ENCODE measurements at places on chromosomes 13 and 19.
A peak's percentile ranks its signal among the peaks of the same experiment; 100 is the strongest.

DNA sequence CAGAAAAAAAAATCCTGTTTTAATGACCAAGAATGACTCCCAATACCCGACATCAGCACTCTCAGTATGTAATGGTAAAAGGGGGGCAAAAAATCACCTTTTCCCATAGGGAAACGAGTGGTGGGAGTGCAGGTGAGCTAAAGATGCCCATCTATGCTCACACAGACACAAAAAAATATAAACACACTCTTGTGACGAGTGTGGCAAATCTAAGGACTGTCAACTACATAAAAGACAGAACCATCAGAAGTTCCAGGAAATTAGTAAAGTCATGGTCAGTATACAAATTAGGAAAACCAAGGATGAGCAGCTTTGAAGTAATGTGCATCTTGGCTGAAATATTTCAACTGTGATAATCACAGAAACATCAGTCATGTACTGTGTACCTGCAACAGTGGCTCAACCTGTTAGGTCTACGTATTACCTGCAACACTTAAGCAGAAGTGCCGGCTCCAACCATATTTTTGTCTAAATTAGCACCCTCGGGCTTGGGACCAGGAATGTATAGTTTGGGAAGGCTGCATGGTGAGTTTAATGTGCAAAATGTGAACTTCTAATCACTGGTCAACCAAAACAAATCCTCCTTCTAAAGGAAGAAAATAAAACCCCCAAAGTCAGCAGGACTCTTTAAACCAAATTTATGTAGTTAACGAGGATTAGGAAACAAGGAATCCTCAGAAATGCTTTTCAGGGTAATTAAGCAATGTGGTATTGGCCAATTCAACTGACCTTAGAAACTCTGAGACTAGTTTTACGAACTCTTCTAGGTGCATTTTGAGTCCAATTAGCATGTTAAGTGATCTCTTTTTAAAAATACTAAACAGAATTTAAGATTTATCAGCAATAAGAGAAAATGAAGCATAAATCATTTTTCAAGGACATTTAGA lies 24.3 kb downstream of the ANKRD10 start:
- no peak for DNase-seq

DNA sequence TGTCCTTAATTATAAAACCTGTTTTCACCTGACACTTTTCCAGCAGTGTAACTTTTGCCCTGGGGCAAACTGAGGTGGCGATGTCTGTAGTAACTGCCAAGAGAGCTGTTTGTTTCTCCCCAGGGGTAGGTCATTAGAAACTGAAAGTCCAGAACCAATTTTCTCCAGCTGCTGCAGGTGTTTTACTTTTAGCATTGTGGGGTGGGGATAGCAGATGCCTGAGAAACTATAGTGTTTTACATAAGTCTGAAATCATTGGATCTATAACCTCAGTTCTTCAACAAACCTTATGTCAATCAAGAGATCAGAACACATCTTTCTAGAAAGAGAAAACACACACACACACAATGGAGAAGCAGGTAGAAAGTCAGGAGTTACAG lies 92.7 kb downstream of the LHFPL6 start:
- no peak for DNase-seq

GRCh38 chr19:40754611-40755247 lies 3.7 kb downstream of the SNRPA start:
- no peak for DNase-seq

DNA sequence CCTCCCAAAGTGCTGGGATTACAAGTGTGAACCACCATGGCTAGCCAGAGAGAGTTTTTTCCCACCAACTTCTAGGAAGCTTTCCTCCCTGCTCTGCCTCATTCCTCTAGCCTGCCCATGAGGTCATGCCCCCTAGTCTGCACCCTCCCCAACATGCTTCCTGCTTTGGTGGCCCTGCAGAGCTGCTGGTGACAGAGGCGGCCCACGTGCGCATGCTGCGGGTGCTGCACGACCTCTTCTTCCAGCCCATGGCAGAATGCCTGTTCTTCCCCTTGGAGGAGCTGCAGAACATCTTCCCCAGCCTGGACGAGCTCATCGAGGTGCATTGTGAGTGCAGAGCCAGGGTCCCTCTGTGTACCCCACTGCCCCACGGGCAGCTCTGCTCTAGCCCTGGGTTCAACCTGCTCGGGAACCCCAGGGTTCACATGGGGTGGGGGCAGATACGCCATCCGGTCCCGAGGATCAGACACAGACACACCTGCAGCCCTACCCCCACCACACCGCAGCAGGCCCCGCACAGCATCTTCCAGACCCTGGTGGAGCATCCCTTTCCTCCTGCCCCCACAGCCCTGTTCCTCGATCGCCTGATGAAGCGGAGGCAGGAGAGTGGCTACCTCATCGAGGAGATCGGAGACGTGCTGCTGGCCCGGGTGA lies 18.9 kb downstream of the ARHGEF1 start:
- DNase-seq = no peak

- no peak for DNase-seq
Observed at GRCh38 chr13:44012910-44013757, 133.4 kb downstream of the LACC1 start.

DNA sequence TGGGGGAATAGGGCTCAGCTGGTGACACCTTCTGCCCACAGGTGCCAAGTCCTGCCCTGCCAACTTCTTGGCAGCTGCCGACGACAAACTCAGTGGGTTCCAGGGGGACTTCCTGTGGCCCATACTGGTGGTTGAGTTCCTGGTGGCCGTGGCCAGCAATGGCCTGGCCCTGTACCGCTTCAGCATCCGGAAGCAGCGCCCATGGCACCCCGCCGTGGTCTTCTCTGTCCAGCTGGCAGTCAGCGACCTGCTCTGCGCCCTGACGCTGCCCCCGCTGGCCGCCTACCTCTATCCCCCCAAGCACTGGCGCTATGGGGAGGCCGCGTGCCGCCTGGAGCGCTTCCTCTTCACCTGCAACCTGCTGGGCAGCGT lies 2.1 kb downstream of the P2RY11 start:
- no peak for DNase-seq

- DNase-seq = peak; percentile 88
Observed at GRCh38 chr19:4851551-4852290, 15.7 kb downstream of the PLIN3 start.

- DNase-seq = no peak
Observed at GRCh38 chr13:74794582-74794981, 660.4 kb upstream of the KLF12 start.

DNA sequence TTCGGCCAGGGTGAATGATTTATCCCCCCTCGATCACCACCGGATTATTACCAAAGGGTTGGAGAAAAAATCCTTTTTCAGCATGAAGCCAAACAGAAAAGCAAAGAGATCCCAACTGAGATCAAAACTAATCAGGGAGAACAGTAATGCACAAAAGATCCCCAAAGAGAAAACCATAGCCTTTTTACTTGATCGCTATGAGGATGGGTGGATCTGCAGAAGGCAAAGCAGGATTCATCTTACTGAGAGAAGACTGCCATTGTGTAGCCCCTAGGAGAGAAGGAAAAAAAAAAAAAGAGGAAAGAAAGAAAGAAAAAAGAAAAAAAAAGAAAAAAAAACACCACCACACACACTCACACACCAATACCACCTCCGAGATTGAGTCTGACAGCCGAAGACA lies at the start of gene FGF14:
Gene FGF14 (minus strand): TSS at position 283 of the 400 bp plus-strand sequence.
- DNase-seq = no peak

DNA sequence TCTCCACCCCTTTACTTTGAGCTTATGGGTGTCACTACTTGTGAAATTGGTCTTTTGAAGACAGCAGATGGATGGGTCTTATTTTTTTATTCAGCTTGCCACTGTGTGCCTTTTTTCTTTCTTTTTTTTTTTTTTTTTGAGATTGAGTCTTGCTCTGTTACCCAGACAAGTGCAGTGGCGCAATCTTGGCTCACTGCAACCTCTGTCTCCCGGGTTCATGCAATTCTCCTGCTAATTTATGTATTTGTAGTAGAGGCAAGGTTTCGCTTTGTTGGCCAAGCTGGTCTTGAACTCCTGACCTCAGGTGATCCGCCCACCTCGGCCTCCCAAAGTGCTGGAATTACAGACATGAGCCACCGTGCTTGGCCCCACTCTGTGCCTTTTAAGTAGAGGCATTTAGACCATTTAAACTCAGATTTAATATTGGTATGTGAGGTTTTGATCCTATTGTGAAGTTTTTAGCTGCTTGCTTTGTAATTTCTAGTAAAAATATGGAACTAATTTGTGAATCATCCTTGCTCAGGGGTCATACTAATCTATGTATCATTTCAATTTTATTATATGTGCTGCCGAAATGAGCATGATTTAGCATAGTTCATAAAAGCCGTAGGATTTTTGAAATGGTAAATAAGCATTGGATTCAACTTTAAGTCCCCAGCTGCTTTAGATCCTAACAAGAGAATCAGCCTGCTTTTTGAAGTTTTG lies 584.5 kb downstream of the SLITRK1 start:
- no peak for DNase-seq

GRCh38 chr13:23268441-23268840 lies 87.7 kb downstream of the SGCG start:
- no peak for DNase-seq

DNA sequence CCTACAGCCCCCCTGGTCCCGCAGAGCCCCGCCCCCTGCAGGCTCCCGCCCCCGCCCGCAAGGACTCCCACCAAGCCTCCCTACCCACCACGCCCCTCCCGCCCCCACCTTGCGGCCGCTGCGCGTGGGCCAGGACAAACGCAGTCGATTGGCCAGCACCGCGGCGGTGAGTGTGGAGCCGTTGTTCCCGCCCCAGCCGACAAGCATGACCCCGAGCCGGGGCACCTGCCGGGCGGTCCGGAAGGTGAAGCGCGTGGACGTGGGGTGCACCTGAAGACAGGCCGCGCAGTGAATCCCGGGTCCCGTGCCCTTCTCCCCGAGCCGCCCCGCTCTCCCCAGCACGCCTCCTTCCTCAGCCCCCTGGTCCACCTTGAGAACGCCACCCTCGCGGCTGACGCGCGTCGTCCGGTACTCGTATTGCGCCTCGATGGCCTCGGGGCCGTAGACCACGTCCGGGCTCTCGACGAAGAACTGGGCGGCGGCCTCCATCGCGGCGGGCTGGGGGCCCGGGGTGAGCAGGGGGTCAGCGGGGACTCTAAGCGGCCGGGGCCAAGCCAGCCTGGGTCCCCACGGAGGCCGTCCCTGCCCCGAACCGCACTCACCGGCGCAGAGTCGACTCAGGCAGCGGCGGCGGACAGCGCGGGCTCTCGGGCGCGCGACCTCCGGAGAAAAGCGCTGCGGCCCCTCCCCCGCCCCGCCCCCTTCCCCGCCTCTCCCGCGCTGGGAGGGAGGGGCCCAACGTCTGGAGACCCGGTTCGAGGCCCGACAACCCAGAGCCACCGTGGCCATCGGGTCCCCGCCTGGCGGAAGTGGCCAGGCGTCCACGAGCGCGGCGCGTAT lies at the start of gene ISYNA1:
Gene ISYNA1 (minus strand): TSS at position 643 of the 840 bp plus-strand sequence. CDS start 154 bp downstream, at position 489.
- DNase-seq = peak; percentile 69

DNA sequence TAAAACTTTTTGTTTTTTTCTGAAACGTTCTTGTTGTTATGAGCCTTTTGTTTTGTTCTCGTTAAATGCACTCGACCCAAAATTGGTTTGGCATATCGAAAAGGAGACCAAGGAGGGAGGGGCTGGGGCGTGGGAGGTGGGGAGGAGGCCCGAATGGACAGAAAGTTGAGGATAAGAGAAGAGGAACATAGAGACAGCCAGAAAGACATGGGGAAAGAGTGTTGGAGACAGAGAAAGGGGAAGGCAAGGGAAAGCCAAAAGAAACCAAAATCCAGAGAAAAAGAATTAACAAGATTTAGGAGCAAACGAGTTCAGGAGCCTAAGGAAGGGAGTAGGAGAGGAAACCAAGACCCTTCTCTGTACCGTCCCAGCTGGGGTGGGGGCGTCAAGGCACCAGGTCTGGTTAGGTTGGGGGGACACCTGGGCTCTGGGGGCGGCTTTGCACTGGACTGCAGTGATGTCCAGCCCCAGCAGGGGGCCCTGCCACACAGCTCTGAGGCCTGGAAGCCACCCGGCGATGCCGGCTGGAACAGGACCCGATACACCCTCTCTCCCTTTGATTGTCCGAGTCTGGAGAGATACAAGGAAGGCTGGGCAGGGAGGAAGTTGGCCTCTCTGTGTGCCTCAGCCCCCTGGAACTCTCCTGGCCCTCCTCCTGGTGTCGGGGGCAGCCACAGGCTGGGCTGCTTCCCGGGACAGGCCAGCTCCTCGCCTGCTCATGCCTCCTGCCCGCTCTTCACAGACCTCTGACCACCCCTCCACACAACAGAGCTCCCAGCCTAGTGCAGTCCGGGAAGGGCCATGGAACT lies 11.6 kb upstream of the ASF1B start:
- DNase-seq = peak; percentile 85

DNA sequence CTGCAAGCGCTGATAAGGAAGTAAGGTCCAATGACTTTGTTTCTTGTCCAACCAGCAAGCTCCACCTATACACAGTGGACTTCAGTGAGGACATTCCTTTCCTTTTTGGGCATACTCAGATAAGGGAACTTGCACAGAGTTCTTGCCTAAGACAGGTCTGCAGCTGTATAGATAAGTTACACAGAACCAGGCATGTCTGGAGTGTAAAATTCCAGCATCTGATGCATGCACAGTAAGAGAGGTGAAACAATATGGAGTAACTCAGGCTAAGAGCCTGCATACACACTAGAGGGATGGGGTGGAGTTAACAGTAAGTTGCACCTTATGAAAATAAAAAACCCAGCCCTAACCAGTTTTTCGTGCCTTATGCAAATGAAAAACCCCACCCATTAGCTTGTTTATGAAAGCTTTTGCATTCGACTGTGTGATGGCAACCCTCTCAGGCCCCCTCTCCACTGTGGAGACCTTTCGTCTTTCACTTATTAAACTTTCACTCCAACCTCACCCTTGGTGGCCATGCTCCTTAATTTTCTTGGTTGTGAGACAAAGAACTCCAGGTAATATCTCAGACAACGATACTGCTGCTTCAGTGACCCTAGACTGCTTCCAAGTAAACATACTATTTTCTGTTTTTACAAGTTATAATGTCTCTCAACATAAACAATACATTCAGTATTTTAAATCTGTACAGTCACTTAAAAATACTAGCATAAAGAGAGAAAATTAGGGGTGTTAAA lies 2859.0 kb upstream of the PCDH20 start:
- no peak for DNase-seq

DNA sequence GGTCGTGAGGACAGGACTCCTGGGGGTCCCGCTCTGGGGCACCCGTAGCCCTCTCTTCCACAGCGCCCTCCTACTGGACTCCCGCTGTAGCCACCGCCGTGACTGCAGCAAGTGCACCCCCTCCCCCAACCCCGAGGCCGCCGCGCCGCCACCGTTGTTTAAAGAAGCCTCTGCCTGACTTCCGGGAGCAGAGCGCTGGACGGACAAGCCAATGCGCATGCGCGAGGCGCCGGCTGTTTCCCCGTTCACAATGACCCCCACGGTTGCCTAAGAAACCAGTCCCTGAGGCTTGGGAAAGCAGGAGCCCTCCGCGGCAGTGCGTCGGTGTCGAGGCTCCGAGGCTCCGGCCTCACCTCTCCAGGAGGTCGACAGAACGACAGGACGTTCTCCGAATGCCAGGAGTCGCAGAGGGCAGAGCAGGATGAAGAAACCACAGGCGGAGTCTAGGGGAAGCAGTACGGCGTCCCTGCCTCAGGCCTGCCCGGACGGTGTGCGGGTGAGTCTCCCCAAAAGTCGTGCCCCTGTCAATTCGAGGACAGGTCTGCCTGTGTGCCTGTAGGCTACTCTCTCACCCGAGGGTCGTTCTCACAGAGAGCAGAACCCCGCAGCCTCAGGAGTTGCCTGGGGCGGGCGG lies 70.5 kb upstream of the ZNF420 start:
- DNase-seq = peak; percentile 89
